ENCODE measurements at places on chromosomes 7 and 10. TPM values are rescaled to one million over a fixed set of nuclear protein-coding genes. Genes with fewer than 3 reads are reported as not detected.

PVRIG gene
- 22.7 TPM for total RNA-seq

- DNase-seq: no peak
- no peak overlapping the region for H3K4me3 ChIP-seq
- H3K36me3 ChIP-seq: no peaks in the 10 kb centered on the region
- H3K27ac ChIP-seq: no peak overlapping the region
Observed at GRCh38 chr7:26900251-26900650, 35.9 kb upstream of the SKAP2 start.

GRCh38 chr7:149764481-149765398 is 8.6 kb downstream of the ZNF467 start:
- H3K36me3 ChIP-seq: peaks cover 7% of the 10 kb centered on the region
- H3K4me1 ChIP-seq: no peaks in the 10 kb centered on the region
- H3K27ac ChIP-seq: no peak overlapping the region
- no peak overlapping the region for H3K4me3 ChIP-seq
- no peaks in the 10 kb centered on the region for H3K27me3 ChIP-seq
- DNase-seq: no peak

- no peaks in the 10 kb centered on the region for H3K27me3 ChIP-seq
- no peak overlapping the region for H3K4me3 ChIP-seq
- H3K27ac ChIP-seq: no peak overlapping the region
Observed at GRCh38 chr7:30874656-30875302, 36.9 kb upstream of the AQP1 start.

- no peaks in the 10 kb centered on the region for H3K4me1 ChIP-seq
- DNase-seq: no peak
- H3K27ac ChIP-seq: no peak overlapping the region
- H3K4me3 ChIP-seq: no peak overlapping the region
Observed at GRCh38 chr7:6149996-6150395, 118.8 kb downstream of the ANKRD61 start.
